ENCODE measurements at places on chromosomes 4 and X. TPM values are rescaled to one million over a fixed set of nuclear protein-coding genes. Genes with fewer than 3 reads are reported as not detected.

CCSER1 gene
- total RNA-seq = 3.0 TPM

DNA sequence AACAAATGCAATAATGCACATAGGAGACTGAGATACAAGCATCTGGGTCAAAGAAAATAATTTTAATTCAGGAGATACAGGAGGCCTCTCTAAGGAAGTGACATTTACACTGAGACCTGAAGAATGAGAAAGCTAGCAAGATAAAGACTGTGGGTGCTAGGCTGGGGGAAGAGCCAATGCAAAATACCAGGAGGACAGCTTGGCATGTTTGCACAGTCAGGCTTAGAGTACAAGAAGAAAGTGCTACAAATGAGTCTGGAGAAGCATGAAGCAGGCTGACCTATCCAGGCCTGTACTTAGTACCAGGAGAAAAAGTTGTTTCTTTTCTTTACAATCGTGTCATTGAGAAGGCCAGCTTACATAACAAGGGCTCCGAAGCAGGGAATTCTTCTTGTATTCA lies 56.9 kb downstream of the GABRB1 start:
- ATAC-seq = no peak

- ATAC-seq = no peak
Measured at GRCh38 chr4:185889585-185889984, 77.6 kb upstream of the SORBS2 start.

DNA sequence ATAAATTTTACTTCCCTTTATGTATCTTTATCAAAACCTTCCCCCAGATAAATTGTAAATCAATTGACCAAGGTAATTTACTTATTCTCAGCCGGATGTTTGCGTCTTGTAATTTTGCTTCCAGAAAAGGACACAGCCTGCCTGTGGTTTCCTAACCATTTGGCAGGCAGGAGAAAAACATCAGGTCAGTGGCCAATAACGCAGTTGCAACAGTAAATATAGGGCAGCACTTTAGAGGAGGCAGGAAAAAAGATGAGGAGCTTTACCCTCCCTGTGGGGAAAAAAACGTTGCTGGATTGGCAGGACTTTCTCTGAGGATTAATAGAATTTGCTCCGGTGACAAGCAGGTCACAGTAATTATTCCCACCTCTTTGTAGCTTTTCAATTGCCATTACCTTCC lies 2618.1 kb downstream of the ARAP2 start:
- ATAC-seq = no peak

Data from gastroesophageal sphincter (tissue), 4 donors.